Muscle of arm (tissue), 14 donors: ENCODE measurements at places on chromosomes 11 and 22. TPM values are rescaled to one million over a fixed set of nuclear protein-coding genes. Genes with fewer than 3 reads are reported as not detected.

Gene CHRM1
- polyA plus RNA-seq, result 0.08 TPM

Gene CHCHD10
- 45.6 TPM for polyA plus RNA-seq

GRCh38 chr11:120340529-120340928 is 4.3 kb downstream of the ARHGEF12 start:
- DNase-seq, result no peak

- DNase-seq, result no peak
Observed at GRCh38 chr11:126193038-126193478, 18.4 kb downstream of the RPUSD4 start.

GRCh38 chr22:46661221-46661851 is 41.1 kb downstream of the GRAMD4 start:
- DNase-seq, result no peak
